T-helper 1 cell (primary cell): ENCODE measurements at places on chromosomes 7 and 10.

GRCh38 chr7:123673752-123674398, 18.2 kb downstream of the LMOD2 start:
- no peak for DNase-seq

DNA sequence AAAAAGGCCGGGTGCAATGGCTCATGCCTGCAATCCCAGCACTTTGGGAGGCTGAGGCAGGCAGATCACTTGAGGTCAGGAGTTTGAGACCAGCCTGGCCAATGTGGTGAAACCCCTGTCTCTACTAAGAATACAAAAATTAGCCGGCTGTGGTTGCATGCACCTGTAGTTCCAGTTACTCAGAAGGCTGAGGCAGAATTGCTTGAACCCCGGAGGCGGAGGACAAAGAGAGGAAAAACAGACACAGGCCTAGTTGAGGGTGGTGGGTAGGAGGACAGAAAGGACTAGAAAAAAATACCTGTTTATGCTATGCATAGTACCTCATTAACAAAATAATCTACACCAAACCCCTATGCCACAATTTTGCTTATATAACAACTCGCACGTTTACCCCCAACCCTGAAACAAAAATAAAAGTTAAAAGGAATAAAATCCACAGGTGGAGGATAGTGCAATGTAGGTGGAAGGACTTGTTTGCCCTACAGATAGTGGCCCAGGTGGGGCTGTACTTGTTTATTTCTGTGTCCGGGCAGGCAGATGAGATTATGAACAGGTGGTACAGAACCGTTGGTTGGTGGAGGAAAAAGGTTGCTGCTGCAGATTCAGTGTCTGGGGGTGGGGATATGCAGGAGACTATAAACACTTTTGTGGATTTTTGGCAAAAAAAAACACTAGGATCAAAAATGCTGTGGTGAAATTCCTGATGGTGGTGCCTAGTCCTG, 5.1 kb downstream of the ZNF680 start:
- DNase-seq = no peak

- no peak for DNase-seq
Measured at GRCh38 chr10:94239696-94240095, 123.0 kb downstream of the NOC3L start.

- DNase-seq = no peak
Measured at GRCh38 chr10:86580521-86580891, 58.9 kb upstream of the WAPL start.

- peak; percentile 21 for DNase-seq
Measured at GRCh38 chr7:98251231-98251600, 816 bp downstream of the TECPR1 start.

- no peak for DNase-seq
Measured at GRCh38 chr7:27214239-27214950, 14.5 kb upstream of the HOXA13 start.

GRCh38 chr10:130921911-130922440, 389.5 kb downstream of the TCERG1L start:
- no peak for DNase-seq

DNA sequence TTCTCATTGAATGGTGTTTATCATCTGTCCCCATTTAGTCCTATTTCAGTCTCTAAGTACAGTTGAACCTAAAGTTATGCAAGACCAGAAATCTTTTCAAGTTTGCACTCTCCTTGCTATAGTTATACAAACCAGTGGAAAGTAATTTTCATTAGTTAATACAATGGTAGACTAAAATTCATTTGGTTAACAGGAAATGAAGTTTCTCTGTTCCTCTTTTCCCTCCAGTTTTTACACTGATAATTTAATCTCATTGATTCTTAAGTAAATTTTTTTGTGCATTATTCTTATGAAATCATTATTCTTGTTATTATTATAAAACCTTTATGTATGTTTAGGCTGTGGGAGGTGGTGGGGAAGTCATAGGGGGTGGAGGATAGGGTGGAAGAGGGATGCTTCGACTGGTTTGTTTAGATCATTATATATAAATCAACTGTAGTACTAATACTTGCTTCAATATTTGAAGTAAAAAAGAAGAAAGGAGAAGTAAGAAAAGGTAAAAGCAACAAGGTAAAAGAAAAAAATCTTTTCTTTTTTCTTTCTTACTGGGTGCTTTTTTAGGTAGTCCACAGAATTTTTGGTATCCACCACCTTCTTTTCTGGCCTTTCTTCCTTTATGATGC, 104.1 kb downstream of the GPR85 start:
- DNase-seq = no peak

DNA sequence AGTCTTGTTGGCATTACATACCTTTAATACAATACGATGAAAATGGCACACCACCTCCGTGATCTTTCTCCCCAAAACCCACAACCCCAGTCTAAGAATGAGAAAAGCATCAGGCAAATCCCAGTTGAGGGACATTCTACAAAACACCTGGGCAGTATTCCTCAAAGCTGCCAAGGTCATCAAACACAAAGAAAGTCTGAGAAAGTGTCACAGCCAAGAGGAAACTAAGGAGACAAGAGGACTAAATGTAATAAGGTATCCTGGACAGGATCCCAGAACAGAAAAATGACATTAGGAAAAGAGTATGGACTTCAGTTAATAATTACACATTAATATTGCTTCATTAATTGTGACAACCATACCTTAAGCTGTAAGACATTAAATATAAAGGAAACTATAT, 14.5 kb upstream of the FRMD4A start:
- no peak for DNase-seq

DNA sequence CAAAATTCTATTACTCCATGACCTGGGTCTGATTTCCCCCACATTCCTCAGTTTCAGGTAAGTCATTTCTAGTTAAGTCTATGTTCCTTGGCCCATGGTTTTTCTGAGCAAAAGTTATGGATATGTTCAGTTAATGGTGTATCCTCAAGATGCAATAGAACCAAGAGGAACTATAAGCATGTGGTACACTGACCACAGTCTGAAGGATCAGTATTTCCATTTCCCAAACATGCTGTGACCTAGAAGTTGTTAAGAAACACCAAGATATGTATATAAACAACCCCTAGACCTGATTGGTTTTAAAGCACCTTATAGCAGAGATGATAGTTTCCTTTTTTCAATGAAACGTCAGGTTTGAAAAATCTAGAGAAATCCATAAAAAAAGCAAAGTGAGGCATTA, 94.2 kb upstream of the ABCB5 start:
- no peak for DNase-seq

DNA sequence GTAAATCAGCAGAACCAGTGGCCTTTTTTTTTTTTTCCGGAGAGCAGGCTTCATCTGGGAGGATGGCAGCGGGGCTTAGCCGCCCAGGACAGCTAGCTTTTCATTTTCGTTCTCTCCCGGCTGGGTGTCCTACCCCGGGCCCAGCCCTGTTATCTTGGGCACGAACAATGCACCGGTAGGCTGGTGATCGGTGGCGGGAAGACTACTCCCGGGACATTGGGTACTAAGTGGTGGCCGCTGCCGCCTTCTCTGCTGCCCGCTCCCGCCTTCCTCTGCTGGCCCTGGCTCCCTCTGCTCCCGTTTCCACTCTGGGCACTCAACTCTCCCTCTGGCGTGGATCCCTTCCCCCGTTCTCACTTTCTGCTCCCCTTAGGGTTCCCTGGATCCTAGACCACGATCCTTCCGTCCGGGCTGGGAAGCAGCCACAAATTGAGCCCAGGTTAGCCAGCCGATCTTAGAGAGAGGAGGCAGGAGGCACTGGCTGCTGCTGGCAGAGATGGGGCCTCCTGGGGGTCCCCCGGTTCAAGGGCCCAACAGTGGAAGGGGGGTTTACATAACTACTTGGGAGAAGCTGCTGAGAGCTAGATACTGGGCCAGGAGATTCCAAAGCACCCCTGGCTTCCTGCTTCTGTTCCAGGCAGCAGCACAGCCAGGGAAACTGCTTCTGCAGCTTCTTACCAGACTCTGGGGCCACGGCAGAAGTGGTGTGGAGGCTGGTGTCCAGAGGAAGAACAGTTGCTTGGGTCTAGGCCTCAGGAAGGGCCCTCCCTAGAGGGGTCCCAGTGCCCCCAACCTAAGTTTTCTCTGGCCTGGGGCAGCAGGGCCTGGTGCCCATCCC, 1.8 kb downstream of the TLX1 start:
- no peak for DNase-seq

- DNase-seq = no peak
Measured at GRCh38 chr10:85936161-85936560, 430.4 kb downstream of the GRID1 start.

- DNase-seq = no peak
Measured at GRCh38 chr10:13555884-13556510, 27.2 kb upstream of the BEND7 start.

DNA sequence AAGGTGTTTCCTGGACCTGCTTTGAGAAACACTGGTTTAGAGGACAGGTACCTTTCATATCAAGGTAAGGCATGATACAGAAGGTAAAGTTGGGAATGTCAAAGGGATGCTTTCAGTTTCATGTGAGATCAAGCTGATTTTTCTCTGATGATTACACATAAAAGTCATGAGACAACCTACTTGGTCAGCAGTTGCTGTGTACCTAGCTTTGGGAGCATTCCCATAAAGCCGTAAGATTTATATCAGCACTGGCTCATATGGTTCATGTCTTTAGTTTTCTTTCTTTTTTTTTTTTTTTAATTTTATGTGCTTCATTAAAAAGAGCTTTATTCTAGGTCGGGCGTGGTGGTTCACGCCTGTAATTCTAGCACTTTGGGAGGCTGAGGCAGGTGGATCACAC, 265.3 kb upstream of the LRGUK start:
- no peak for DNase-seq

- DNase-seq = no peak
Measured at GRCh38 chr10:93074147-93074596, 479 bp downstream of the CYP26A1 start.

- DNase-seq = peak; percentile 25
Measured at GRCh38 chr7:55309040-55309991, 55.8 kb upstream of the LANCL2 start.

GRCh38 chr7:35250941-35251340, 3.0 kb downstream of the TBX20 start:
- DNase-seq = no peak

GRCh38 chr7:139825666-139826290, 3.3 kb upstream of the TBXAS1 start:
- no peak for DNase-seq

DNA sequence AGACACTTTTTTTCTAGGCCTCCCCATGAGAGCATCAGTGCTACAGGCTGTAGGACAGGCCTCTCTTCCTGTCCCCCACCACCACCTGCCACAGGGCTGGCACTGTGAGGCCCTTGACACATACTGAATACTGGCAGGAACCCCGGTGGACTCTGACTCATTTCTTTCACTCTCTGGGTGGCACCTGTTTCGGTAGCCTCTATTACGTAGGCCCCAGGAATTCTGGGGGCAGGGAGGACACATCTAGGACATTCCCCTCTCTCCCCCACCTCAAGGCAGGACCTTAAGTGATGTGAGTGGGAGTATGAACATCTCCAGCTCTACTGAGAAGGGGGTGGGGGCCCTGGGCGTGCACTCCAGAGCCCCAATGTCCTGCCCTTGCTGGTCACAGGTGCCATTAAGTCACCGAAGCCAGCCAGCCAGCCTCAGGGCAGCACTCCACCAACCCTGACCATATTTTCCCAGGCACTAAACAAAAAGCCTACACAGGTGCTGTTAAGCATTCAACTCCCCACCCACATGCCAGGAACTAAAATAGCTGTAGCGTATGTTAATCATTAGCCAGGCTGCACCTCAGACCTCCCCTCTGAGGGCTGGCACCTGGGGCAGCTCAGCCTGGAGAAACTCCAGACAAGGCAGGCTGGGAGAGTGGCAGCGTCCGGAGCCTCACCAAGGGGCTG, 8.9 kb downstream of the ANXA11 start:
- peak; percentile 91 for DNase-seq

- no peak for DNase-seq
Measured at GRCh38 chr7:43337191-43337590, 224.7 kb downstream of the HECW1 start.

- DNase-seq = no peak
Measured at GRCh38 chr7:2115760-2116447, 116.8 kb downstream of the MAD1L1 start.

- no peak for DNase-seq
Measured at GRCh38 chr7:101140746-101141382, 13.4 kb upstream of the AP1S1 start.

DNA sequence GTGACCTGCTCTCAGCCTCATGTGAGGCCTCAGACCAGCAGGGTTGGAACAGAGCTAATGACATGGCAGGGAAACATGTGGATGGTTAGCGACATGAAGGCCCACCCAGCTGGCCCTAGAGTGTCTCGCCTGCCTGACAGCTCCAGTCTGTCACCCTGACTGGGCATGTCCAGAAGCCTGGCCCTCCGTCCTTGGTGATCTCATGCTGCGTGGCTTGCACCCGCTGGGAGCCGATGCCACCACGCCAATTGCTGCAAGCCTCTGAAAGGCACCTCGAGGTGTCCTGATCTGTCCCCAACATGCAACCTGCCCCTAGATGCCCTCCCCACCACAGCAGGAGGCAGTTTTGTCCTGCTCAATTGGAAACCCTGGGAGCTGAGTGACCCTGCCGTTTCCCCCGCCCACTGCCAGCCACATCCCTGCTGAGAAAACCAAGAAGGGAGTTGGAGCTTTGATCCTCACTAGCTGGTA, 27.8 kb upstream of the RET start:
- DNase-seq = peak; percentile 3

DNA sequence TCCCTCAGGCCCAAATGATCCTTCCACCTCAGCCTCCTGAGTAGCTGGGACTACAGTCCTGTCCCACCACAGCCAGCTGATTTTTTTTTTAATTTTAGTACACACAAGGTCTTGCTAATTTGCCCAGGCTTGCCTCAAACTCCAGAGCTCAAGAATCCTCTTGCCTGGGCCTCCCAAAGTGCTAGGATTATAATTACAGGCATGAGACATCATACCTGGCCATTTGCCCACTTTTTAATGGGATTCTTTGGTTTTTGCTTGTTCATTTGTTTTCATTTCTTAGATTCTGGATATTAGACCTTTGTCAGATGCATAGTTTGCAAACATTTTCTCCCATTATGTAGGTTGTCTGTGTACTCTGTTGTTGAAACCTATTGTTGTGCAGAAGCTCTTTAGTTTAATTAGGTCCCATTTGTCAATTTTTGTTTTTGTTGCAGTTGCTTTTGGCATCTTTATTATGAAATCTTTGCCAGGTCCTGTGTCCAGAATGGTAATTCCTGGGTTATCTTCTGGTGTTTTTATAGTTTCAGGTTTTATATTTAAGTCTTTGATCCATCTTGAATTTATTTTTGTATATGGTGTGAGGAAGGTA, 95.2 kb downstream of the GLCCI1 start:
- no peak for DNase-seq

DNA sequence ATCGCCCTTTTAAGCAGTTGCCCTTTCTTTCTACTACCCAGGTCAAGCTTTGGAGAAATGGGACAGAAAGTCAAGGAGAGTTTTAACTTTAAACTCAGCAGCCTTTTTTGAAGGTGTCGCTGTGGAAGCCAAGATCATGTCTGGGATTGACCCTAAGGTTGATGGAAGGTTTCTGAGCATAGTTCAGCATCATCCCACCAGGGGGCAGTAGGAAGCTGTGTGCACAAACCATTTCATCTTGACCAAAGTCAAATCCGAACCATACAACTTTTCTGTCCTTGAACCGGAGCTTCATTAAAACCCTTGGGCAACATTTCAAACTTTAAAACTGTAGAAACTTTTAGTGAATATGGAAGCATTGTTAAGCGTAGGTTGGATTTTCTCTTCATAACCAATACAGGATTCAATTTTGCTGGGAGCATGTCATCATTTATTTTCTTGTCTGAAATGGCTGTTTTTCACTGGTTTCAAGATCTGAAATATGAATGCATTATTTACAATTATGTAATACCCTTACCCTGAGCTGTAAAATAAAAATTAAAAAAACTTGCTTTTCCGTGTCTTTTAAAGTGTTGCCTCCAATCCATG, 214.4 kb upstream of the KIAA1217 start:
- no peak for DNase-seq

- DNase-seq = no peak
Measured at GRCh38 chr7:82419200-82419599, 24.4 kb downstream of the CACNA2D1 start.
